ENCODE measurements at places on chromosomes 5 and 9. TPM values are rescaled to one million over a fixed set of nuclear protein-coding genes. Genes with fewer than 3 reads are reported as not detected.

Gene CDKN2A
- total RNA-seq: not detected

Gene PCDHGA3
- 4.7 TPM for total RNA-seq

Gene DMRT3
- 0.16 TPM for total RNA-seq

Gene ELAVL2
- 297 TPM for total RNA-seq

Gene GLRA1
- total RNA-seq: 0.16 TPM

Gene TSLP
- total RNA-seq: not detected

Gene C9orf50
- total RNA-seq: not detected

Gene KIF4B
- total RNA-seq: 0.16 TPM

Gene TRIM36
- 98.4 TPM for total RNA-seq
